ENCODE measurements at places on chromosomes 2 and 18.

- DNase-seq = no peak
Observed at GRCh38 chr18:1047406-1047805, 142.7 kb downstream of the ADCYAP1 start.

DNA sequence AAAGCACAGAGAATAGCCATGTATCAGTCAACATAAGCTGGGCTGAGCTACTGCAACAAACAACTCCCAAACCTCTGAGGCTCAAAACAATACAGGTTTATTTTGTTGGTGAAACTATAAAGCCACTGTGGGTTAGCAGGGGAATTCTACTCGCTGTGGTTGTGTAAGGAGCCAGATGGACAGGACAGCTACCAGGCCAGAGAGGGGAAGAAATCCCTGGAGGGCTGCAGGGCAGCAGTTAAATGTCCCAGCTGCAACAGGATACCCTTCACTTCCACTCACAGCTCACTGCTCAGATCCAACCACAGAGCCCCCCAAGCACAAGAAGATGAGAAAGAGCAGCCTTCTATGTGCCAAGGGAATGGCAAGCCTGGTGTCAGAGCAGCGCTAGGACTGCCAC lies 245.9 kb upstream of the RAB6C start:
- DNase-seq = no peak

DNA sequence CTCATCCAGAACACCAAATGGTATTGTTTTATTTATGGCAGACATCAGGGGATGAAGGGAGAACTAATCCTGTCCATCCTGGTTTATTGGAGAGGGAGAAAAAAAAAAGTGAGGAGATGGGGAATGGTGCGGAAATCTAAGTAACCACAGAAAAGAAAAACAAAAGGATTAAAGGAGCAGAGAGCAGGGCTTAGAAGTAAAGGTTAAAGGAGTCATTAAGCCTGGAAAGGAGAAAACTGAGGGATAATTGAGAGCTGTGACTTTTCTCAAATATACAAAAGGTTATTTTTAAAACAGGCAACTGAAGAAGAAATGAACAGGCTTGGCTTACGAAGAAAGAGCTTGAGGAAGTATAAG lies 127.2 kb upstream of the PPP1CB start:
- no peak for DNase-seq

GRCh38 chr2:217936952-217937351 lies 65.8 kb downstream of the TNS1 start:
- DNase-seq = no peak

GRCh38 chr2:68362749-68363148 lies 2.3 kb upstream of the PLEK start:
- DNase-seq = peak; percentile 63

Data from NB4 (cell line).